ENCODE measurements at places on chromosomes 5 and 9.
A peak's percentile ranks its signal among the peaks of the same experiment; 100 is the strongest.

DNA sequence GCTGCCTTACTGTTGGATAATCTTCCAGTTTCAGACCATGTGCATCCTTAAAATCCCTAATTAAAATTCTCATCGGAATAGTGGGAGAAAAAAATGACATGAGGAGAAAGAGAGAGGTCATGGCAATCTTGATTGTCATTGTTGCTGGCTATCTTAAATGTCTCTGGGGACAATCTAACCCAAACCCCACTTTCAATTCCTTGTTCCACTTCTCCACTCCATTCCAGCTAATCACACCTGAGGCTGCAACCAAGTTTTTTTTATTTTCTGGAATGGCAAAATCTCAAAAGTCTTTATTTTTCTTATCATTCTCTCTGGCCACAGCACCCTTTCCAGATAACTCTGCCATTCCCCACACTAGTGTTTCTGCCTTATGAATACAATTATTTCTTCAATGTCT lies 171.9 kb upstream of the RASA1 start:
- DNase-seq = no peak

DNA sequence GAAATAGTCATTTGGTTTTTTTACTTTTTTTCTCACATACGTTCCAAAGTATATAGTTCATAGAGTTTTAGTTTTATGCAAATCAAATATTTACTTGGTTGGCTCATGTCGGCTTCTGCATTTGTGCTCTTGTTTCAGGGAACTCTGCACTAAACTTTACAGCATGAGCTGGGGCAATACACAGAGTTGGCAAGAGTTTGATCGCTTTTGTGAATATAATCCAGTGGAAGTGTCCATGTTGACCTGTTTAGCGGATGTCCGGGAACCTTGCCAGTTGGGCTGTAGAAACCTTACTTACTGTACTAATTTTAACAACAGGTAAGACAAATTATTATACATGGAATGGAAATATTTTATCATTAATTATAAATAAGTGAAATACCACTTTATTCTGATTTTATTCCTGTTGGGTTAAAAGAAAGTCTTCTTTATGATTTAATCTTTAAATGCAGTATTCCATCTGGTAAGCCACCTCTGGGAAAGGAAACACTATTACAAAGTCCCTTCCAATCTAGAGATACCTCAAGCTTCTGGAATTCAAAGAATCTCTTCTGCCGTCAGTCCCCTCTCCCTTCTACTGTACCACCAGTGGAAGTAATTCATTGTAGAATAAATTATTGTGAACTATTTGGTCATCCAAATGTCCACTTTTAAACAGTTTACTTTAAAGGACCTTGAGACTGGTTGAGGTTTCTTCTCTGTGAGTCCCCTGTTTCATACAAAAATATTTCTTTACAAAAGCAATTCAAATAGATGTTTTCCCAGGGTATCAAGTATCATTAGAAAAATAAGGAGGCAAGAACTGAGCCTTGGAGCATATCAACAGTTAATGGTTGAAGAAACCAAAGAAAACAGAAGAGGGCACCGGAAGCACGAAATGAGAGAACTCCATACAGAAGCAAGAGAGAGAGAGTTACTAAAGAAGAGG lies 45.2 kb upstream of the GLIPR2 start:
- DNase-seq = peak; percentile 38

- DNase-seq = no peak
Observed at GRCh38 chr9:130756455-130757152, 63.0 kb downstream of the EXOSC2 start.

DNA sequence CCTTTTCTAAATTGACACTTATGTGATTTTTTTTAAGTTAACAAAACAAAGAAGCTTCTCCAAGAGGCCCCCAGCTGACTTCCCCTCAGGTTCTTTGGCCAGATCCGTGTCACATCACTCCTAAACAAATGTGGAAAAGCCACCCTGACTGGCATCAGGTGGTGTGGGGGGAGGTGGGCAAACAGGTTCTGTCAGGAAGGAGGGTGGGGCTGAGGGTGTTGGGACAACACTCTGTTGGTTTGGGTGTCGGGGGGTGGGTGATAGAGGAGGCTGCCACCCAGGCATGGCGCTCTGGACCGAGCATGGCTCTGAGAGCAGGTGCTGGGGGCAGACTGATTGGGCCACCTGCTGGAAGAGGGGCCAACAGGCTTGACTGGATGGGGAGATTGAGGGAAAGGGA lies 210.9 kb downstream of the HSPA4 start:
- DNase-seq = no peak

DNA sequence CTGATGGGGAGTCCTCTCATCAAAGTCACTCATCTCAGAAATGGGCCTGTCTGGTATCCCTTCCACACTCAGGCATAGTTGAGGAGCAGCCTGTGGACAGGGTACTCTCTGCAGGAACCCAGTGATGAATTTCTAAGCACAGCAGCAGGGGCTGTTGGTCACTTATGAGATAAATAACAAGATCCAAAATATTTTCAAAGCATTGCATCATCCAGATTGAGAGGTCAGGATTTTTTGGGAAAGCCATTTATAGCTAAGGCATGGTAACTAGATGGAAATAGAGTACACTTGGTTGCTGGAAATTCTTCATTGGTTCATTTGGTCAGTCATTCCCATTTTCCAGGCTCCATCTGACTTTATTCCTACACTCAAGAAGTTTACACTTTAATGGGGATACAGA lies 246.8 kb upstream of the RAI14 start:
- DNase-seq = no peak

GRCh38 chr9:133268335-133269056 lies 6.5 kb downstream of the ABO start:
- DNase-seq = no peak

DNA sequence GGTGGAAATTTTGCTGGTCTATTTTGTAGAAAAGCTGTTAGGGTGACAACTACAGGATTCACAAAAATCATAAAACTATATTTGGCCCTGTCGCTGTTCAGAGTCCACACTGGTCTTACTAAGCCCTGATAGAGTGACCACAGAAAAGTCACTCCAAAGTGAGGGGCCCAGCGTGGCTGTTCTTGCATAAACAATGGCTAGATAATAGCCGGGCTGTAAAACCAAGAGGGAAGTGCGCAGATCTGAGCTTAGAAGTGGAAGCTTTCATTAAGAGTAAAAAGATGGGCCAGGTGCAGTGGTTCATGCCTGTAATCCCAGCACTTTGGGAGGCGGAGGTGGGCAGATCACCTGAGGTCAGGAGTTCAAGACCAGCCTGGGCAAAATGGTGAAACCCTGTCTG lies 15.5 kb upstream of the CTSL start:
- no peak for DNase-seq

DNA sequence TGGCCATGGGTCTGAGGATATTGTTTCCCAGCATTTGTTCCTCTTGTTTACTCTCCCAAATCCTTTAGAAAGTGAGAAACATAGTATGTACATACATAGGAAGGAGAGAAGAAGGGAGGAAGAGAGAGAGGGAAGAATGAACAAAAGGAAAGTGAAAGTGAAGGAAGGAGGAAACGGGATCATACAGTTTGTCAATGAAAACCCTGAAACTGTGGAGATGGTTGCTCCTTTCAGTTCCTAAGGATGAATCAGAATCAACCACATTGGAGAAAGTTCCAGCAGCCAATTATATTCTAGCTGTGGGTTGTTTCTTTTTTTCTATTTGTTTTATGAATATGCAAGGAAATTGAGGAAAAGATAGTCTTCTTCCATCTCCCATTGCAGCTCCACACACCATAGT lies 396.5 kb downstream of the MLLT3 start:
- DNase-seq = no peak

DNA sequence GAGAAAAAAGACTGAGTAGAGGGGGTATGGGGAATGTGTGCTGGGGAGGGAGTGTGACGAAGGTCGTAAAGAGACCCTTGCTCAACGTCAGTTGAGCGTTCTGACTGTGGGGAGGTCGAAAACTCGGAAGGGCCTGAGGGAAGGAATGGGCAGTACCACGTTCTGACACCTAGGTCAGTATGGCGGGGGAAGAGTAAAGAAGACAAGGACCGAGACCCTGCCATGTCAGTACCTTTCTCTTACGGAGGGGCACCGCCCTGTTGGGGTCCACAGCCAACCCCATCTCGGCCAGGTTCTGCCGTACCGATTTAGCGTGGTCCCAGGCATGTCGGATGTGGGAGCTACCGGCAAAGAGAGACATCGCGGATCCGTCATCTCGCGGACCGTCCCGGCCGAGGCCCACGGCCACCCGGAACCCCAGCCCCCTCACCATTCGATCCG lies 375 bp downstream of the NOP16 start:
- DNase-seq = no peak

DNA sequence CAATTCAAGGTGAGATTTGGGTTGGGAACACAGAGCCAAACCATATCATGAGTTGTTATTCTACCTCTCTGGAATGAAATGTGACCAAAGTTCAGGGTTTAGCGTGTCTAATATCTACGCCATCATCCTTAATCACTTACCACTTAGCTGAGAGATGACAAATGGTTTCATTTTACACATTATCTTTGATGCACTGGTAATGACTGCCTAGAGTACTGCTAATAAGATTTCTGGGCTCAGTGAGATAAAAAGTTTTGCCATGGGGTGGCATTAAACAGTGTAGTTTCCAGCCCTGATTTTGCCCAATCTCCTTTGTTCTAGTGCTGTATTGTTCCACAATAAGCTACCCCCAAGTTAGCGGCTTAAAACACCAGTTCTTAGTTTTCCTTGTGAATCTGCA lies 367.2 kb downstream of the MLLT3 start:
- DNase-seq = no peak

- DNase-seq = no peak
Observed at GRCh38 chr9:73613092-73613701, 461.5 kb downstream of the ANXA1 start.

DNA sequence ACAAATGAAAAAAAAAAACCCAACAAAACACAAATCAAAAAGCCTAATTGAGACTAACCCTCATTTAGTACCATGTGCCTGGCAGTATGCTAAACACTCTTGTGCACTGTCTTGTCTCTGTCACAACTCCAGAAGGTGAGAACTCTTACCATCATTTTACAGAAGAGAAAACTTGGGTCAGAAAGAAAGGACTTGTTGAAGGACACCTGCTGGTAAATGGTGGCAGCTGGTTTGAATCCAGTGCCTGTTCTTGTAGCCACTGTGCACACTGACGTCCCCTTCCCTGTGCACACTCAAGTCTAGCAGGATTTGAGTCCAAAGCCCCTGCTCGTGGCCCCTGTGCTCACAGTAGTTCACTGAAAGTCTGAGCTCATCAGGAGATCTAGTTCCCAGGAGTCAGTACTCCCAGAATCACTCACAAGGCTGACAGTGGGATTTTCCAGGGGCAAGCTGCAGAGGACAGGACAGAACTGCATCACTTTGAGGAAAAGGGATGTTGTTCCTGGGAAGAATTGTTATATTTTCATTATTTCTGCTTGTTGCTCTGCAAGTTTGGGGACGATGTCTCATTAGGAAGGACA lies 43.0 kb upstream of the HSD17B4 start:
- no peak for DNase-seq

DNA sequence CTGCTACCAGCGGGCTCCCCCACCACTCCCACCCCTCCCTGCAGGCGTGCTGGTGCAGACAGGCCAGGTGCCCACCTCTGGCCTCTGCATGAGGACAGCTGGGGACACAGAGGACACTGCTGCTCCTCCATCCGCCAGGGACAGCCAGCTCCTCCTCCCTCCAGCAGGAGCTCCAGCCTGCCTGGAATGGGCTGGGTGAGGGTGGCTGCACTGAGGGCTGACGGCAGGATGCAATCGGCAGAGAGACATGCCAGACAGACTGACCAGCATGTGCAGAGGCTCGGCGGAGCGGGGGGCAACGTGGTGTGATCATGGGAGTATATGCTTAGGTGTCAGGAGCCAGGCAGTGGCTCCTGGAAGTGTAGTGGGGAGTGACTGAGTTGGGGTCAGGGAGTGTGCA lies 68.4 kb downstream of the RASGEF1C start:
- DNase-seq = no peak

DNA sequence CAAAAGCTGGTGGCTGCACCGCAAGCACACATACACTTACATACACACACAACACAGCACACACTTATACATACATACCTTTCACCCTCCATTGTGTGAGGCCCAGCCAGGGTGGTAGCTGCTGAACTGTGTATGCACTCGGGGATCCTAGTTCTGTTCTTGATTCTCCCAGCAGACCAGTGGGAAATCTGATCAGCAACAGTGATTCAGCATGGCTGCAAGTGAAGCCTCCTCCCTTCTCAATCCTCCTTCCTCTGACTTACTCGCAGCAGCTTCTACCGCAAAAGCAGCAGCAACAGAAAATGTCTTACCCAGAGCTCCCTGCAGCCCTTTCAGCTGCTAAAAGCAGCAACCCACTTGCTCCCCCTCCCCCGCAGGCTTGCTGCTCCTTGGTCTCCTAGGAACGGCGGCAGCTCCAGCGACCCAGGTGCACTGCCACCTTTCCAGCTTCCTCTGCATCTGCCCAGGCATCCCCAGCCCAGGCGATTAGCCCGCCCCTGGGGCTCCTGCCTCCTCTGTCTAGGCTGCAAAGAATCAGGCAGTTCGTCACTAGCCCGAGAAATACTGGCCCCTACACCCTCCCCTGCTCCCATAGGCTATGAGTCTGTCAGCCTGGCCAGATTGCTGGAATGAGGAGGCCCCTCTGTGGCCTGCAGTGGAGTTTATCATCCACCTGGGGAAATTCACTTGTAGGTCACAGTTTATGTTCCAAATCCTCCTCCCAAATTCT lies at the start of gene KLHL3:
Gene KLHL3, minus strand, starts transcription at position 535 of the 730 bp plus-strand sequence. Its CDS starts 443 bp downstream, at position 92.
- no peak for DNase-seq

GRCh38 chr5:135234242-135234641 lies 164.8 kb downstream of the MACROH2A1 start:
- no peak for DNase-seq

GRCh38 chr9:110801426-110801825 lies 132.8 kb downstream of the MUSK start:
- DNase-seq = no peak

DNA sequence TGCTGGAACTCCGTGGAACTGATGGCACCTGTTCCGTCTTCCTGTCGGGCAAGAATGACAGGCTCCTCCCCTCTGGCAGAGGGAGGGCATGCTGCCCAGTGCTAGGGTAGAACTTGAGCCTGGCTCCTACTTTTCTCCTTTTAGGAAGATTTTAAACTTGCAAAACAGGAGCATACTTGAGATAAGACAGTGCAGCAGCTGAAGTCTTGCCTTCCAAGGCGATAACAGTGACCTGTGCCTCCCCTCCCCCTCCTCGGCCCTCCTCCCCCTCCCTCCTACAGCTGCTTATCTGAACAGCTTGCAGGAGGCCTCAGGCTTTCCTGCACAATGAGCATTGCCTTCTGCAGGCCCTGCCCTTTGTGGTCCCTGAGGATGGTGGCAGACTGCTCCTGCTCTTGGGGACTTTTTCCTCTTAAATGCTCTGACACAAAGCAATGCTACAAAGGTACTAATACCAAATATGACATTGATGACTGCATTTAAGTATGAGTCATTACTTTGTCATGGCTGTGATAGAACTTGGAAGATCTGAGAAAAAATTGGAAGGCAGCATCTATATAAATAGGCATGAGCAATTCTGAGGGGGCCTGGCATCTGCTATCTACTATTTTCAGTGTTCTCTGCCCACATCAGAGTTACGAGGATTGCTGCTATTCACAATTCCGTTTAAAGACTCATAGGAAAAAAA lies 2.0 kb downstream of the GADD45G start:
- DNase-seq = no peak

GRCh38 chr5:93476251-93476742 lies 104.7 kb downstream of the NR2F1-AS1 start:
- no peak for DNase-seq

- no peak for DNase-seq
Observed at GRCh38 chr9:129745200-129745599, 7.6 kb downstream of the PTGES start.

GRCh38 chr5:38806775-38807258 lies 39.0 kb upstream of the OSMR start:
- DNase-seq = peak; percentile 39

Measured in amniotic stem cell (primary cell).